ENCODE measurements at places on chromosomes 5 and 9.

DNA sequence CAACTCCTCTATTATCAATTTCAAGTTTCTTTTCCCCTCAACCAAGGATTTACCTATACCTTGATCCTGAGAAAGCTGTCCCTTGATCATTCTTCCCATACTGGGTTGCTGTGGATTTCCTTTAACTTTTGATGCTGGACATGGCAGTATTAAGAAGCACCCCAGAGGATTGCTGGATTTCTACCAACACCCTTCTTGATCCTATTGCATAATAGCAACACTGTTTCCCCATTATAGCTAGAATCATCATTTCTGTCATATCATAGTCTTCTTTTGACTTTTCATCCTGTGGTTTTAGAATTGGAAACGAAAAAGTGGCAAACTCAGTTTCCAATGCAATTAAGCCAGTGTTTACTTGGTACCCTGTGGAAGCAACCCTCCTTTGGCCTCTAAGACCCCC, 154.9 kb downstream of the ARRDC3 start:
- no peak for DNase-seq

DNA sequence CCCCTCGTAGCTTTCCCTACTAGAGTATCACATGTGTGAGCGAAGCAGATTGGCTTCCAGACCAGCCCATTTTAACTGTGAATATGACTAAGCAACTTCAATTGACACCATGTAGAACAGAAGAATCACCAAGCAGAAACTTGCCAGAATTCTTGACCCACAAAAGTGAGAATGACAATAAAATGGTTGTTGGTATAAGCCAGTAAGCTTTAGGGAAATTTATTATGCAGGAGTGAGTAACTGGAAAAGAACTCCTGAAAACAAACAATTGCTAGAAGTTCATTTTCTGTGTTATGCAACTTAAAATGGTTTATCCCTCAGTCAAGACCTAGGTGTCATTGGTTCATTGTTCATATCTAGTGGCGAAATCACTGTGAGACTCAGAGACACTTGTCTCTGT, 303.1 kb downstream of the DMRT2 start:
- DNase-seq: no peak

GRCh38 chr9:81074221-81074620, 615.1 kb downstream of the TLE1 start:
- DNase-seq: no peak

GRCh38 chr9:38079461-38080031, 10.5 kb upstream of the SHB start:
- no peak for DNase-seq

GRCh38 chr9:126465977-126466376, 139.3 kb downstream of the MVB12B start:
- DNase-seq: no peak

GRCh38 chr5:64947031-64947430, 178.3 kb downstream of the CWC27 start:
- DNase-seq: no peak

DNA sequence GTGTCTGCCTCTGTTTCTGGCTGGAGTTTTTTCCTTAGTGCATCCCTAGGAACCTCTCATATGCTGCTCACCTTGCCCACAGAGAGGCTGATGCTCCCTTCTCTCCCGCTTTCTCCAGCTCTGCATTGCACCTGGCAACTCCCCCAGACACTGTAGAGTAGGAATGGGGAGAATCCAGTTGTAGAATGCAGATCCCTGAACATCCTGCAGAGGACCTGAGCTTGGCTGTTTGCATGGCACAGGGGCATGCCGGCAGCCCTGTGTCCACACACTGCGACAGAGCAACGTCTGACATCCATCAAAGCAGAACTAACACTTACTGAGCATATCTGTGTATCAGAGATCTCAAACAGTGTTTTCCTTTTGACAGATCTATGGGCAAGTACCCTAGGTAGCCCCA, 19.9 kb downstream of the IDNK start:
- no peak for DNase-seq

- no peak for DNase-seq
Observed at GRCh38 chr9:12054235-12054634, 639.0 kb upstream of the TYRP1 start.

- DNase-seq: no peak
Observed at GRCh38 chr9:97711223-97711626, 14.1 kb upstream of the XPA start.

DNA sequence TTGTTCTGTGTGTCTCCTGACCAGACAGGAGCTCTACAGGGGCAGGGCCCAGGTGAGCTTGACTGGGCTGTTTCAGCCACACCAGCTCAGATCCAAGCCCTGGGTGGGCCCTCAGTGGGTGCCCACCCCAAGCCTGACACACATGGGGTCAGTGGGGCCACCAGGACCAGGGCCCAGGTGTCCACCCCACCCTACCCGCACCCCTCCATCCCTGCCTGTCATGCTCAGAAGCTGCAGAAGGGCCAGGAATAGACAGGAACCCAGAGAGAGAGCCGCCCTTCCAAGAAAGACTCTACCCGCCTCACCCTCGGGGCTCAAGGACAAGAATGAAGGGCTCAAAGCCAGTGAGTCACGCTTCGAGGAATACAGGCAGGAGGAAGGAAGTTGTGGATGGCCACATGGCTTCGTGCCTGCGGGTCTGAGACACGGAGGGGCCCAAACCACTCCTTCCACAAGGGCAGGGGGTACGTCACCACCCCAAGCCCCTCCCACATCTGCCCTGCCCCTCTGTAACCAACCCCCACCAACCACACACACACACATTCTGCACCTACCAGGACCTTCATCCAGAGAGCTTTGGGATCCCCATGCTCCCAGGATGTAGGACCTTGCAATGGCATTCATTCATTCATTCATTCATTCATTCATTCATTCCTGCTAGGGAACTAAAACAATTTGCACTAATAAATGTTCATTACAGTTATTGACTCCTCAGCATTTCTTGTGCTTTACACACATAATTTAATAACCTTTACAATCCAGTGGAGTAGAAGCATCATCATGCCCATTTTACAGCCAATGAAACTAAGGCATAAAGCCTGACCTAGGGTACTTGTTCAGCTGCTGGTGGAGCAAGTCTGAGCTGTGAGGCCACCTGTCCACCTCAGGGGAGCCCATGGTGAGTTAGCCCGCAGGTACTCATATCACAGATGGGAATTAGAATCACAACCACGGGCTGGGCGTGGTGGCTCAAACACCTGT, 55.9 kb upstream of the STXBP1 start:
- no peak for DNase-seq

GRCh38 chr5:137496919-137497318, 2.2 kb downstream of the SPOCK1 start:
- no peak for DNase-seq

GRCh38 chr5:109649318-109649717, 40.4 kb upstream of the MAN2A1 start:
- DNase-seq: no peak

DNA sequence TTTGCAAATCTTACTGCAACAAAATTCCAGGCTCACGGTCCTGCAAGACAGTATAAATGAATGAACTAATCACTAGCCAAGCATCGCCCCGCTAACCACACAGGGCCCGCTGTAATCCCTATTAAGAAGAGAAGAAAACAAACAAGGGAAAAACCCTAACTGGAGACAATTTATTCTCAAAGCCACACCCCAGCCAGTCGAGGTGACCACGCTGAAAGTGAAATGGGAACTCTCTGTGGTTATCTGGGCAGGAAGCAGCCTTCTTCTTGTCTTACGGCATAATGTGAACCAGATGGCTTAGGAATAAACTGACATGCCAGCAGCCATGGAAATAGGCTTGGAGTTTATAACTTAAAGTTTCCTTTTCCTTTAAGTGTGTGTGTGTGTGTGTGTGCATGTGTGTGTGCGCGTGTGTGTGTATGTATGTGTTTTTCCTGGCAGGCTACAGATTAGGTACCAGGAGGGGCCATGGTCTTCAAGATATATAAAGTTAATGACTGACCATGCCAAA, 120.2 kb downstream of the SEMA6A start:
- peak; percentile 77 for DNase-seq

GRCh38 chr9:81601639-81602623, 87.4 kb downstream of the TLE1 start:
- no peak for DNase-seq

GRCh38 chr5:83547161-83547560, 75.6 kb downstream of the VCAN start:
- DNase-seq: no peak

DNA sequence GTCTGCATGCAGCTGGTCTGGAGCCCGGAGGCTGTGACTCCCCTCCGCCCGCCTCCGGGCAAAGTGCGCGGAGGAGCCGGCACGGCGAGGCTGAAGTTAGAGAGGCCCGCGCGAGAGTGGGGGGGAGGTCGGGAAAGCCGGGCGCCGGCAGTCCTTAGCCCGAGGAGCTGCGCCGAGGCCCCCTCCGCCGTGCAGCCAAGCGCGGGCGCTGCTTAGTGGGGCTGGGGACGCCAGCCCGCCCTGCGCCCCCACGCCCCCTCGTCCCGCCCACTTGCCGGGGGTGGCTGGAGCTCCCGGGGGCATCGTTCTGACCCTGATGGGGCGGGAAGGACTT, 403 bp downstream of the NINJ1 start:
- peak; percentile 88 for DNase-seq

GRCh38 chr9:116298878-116299391, 145.3 kb downstream of the PAPPA start:
- no peak for DNase-seq

DNA sequence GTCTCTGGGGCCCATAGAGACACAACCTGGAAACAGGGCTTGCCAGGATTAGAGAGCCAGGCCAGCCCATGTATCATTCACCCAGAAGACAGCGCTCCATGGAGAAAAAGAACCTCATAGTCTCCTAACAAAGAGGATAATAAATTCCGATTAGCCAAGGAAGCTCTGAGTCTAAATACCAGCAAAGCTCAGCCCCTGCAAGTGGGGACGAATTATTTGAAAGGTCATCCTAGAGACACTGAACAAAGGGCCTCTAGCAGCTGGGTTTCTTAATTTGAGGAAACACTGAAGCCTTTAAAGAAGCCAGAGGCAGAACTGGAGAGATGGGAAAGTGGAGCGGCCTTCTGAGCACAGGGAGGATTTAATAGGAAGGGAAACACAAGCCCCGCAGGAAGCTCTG, 287.1 kb upstream of the ZNF462 start:
- DNase-seq: no peak

- no peak for DNase-seq
Observed at GRCh38 chr5:38330207-38330606, 71.8 kb downstream of the EGFLAM start.

DNA sequence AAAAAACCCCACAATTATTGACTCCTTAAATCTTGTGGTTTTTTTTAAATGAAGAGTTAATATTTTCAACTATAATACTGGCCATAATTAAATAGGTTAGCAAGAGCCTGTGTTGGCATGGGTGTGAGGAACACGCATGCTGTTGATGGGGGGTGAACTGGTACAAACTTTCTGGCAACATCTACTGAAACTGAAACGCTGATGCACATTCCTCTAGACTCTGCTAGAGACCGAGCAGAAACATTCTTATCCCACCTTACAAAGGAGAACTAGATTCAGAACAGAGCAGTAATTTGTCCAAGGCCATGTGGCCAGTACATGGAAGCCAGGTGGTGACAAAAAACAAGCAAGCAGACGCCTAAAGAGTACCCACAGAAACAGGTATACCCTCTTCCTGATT, 2.4 kb downstream of the BICD2 start:
- DNase-seq: no peak

GRCh38 chr9:133701321-133701980, 36.7 kb downstream of the SARDH start:
- no peak for DNase-seq

- DNase-seq: peak; percentile 16
Observed at GRCh38 chr9:38727497-38728001, 7.6 kb upstream of the FAM240B start.

- DNase-seq: peak; percentile 71
Observed at GRCh38 chr9:35954942-35955546, 2.9 kb downstream of the OR2S2 start.

GRCh38 chr9:89637787-89638186, 33.0 kb downstream of the GADD45G start:
- DNase-seq: no peak

DNA sequence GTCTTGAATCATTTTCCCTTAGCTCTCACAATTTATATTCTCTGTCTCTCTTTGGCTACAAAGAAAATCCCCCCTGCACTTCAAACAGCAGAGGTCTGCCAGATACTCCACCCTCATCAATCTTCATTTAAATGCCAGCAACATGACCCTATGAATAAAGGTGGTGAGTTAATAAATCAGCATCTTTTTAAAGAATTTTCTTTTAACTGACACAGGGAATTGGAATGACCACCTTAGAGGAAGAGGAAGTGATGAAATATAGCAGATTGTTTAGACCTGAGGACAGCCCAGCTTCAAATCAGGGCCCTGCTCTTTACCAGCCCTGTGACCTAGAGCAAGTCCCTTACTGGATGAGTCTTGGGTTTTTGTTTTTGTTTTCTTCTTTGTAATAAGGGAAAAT, 223.1 kb upstream of the PAPPA start:
- no peak for DNase-seq

DNA sequence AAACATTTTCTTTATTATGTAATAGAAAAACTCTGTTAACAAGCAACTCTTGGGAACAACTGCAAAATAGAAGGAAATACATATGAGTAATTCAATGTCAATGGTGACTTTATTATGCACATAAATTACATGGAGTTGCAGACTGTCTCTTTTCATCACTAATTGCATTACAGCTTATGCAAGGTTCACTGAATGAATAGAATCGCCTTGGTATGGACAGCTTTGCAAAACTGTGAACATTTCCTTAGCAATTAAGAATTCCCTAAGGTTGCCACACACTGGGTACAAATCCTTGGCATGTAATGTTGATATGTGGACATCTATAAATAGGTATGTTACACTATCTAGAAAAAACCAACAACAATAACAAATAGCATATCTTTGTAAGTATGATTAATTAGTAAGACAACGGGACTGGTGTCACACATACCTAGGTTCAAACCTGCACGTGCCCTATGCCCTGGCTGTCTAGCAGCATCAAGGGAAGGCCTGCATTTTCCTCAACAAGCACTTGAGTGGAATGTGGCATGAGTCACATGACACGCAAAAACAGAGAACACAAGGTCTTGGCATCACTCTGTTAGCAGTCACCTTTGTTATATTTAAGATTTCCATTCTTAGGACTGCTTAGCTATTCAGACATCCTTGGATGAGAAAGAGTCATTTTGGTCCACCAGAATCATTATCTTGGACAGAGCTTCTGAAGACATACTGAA, 263.9 kb downstream of the CTNND2 start:
- DNase-seq: no peak

DNA sequence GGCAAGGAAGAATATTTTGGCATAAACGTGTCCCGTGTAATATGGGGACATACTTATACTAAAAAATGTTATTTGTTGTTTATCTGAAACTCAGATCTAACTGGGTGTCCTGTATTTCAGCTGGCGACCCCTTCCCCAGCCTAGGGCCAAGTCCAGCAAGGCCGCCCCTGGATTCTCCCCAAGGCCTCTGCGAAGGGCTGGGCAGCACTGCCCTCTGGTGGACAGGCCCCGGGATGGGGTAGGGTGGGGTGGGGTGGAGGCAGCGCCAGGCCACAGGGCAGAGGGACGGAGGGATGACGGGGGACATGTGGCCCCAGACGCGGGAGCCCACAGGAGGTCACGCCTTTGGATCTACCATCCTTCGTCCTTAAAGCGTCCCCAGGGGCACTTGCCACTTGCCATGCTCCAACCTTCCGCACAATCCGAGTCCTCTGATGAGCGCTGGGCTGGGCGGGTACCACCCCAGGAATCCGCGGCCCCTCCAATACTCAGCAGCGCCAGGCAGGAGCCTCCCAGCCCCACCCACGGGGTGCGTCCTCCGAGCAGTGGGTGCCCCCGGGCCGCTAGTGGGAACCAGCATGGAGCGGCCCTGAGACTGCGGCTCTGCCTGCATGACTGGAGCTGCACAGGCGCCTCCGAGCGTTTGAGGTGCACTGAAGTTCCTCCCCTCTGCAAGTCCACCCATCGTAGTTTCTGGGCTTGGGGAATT, 7.1 kb upstream of the AGPAT2 start:
- DNase-seq: peak; percentile 82

Data from GM20000 (cell line).